Keratinocyte (primary cell): ENCODE measurements at places on chromosomes 1 and 21. TPM values are rescaled to one million over a fixed set of nuclear protein-coding genes. Genes with fewer than 3 reads are reported as not detected.

CD1C gene
- polyA plus RNA-seq = not detected in 3 replicates

RPS27 gene
- polyA plus RNA-seq = 3,237 to 6,680 TPM (median 5,112 TPM) in 3 replicates

RSPH1 gene
- 0.50 to 0.84 TPM (median 0.50 TPM) in 3 replicates for polyA plus RNA-seq

SERTAD4 gene
- 0.64 to 5.1 TPM (median 3.4 TPM) in 3 replicates for polyA plus RNA-seq

ADCY10 gene
- polyA plus RNA-seq = 0.04 to 0.10 TPM in 2 of 3 replicates, not detected in the other

GRCh38 chr1:118563981-118564951 is 379.2 kb upstream of the SPAG17 start:
- DNase-seq = no peak

- DNase-seq = no peak
Measured at GRCh38 chr1:35642471-35642955, 1.2 kb upstream of the PSMB2 start.

DNA sequence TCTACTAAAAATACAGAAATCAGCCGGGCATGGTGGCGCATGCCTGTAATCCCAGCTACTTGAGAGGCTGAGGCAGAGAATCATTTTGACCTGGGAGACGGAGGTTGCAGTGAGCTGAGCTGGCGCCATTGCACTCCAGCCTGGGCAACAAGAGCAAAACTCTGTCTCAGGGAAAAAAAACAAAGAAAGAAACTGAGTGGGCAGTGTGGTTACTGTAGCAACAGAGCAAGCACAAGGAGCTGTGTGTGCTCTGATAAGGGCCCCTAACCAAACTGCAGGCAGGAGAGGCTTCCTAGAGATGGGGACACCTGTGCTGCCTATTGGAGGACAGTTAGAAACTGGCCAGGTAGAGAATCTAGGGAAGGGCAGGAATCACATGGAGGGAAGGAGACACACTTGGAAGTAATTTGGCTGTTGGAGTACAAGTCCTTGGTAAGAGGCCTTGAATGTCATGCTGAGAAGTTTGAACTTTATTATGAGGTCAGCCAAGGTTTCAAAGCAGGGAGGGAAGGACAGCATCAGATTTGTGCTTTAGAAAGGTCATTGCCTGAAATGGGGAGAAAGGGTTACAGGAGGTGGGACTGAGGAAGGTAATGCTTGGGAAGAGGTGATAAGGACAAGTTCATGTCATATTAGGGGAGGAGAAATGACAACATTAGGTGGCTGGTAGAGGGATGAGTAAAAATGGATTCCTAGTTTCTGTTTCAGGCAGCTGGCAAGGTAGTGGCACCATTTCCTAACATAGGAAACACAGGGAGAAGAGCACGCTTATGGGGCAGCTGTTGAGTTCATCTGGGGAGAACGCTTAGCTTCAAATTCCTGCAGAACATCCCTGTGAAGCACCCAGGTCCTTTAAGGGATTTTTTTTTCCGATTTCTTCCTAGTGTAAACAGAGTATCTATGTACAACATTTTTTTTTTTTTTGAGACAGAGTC is 69.2 kb upstream of the ARTN start:
- DNase-seq = no peak

DNA sequence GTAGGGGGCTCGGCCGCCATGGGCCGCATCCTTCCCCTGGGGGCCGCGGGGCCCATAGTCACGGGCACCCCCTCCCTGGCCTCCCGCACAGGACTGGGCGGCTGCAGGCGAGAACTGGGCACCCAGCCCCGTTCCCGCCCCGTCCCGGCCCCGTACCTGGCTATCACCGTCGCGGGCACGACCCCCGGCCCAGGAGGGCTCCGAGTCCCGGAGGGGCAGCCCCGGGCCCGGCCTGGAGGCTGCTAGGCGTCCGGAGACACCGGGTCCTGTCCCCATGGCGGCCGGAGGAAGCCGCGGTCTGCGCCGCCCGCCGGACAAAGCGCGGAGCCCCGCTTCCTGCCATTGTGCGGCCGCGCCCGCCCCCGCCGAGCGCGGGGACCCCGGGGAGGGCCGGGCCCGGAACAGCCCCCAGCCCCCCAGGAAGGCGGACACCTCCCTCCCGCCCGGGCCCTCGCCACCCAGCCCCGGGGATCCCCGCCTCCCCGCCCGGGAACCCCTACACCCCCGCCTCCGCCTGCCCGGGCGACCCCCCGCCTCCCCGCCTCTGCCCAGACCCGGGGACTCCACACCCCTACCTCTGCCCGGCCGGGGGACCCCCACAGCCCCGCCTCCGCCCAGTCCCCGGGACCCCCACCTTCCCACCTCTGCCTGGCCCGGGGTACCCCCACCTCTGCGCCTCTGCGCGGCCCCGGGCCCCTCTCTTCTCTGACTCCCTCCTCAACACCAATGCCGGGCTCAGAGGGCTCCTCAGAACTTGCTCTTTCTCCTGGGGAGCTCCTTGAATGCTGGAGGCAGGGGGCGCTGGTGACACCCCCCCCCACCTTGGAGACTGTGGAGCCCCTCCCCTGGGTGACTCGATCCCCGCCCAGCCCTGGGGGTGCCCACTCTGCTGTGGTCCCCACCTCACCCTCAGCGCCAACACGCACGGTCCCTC is 6.0 kb downstream of the PLEKHG5 start:
- no peak for DNase-seq

DNA sequence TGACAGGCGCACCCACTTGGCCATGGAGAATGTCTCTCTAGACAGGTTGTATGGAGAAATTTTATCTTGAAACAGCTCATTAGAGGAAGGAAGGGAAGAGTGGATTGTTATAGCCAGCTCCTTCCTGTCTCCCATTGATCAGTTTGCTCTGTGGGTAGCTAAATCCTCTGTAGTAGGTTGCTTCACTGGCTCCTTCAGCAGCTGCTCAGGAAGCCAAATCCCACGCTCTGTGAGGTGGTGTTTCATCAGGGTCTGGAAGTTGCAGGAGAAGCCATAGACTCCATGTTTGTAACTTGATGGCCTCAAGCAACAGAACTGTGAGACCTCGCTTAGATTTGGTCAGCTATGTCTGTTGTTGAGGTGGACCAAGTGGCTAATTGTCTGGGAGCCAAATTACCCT is 6.8 kb upstream of the NFYC start:
- no peak for DNase-seq

DNA sequence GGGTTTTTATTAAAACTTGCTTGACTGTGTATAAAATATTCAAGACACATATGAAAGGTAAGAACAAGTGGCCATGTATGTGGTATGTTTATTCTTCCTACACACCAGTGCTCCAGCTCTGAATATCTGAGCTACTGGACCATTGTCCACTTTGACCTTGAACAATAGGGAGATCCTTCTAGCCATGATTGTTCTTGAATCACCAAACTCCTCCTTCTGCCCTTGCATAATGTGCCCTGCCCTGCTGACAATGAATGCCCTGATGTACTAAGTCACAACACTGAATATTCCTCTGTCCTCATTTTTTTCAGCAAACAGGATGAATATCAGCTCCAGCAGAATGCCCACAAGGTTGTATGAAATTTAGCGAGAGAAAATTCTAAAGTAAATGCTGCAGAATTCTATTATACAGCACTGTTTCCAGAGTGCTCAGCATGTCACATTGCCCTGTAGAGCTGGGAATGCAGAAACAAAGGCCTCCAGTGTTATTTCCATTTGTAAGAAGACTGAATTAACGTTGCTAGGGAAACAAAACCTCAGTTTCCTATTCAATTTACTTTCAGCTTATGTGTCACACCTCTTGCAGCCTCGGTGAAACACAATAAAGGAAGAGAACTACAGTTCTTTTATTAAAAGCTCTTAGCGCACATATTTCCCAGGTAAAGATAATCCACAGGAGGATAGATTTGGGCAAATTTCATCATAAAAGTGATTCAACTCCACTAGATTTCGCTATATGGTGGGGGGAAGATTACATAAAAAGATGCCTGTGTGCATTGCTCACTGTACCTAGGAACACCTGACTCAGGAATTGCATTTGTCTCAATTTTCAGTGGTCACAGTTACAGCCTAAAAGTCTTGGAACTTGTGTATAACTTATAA is 187.4 kb upstream of the ATP1B1 start:
- DNase-seq = no peak

DNA sequence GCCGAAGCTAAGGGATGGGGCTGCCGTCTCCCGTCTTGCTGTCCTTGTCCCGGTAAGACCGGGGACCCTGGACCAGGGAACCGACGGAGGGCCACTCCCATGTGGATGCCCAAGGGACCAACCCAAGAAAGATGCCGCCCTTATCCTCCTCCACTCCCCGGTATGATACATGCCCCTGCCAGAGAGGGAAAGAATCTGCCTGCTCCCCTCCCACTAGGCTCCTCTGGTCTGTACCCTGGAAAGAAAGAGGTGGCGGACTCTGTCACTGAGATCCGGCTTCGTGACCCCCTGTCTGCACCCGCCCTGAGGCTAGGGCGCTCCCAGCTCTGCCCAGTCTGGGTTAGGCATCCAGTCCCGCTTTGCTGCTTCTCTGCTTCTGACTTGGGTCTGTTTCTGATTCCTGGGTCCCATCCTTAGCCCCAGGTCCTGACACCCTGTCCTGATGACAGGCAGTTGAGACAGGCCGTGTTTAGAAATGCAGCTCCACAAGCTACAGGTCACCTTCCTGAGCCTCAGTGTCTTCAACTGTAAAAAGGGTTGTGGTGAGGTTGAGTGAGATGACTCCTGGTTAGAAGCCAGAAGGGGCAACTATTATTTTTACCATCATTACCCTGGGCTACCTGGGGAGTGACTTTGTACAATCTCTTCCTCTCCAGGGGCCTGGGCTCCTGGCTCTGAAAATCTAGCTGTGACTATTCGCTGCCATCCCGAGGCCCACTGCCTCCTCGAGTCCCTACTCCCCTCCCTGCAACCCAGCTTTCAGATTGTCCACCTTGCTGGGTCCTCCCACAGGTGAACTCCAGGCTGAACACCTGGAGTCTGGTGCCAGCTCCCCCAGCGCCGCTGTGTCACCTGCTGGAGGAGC is 3.7 kb downstream of the MATN1 start:
- no peak for DNase-seq

DNA sequence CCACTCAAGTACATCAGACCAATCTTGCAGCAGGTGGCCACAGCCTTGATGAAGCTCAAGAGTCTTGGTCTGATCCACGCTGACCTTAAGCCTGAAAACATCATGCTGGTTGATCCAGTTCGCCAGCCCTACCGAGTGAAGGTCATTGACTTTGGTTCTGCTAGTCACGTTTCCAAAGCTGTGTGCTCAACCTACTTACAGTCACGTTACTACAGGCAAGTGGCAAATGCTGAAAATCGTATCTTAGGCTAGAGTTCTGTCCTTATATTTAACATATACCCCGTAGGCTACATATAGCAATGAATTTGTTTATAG is 12.1 kb downstream of the HIPK1 start:
- no peak for DNase-seq

DNA sequence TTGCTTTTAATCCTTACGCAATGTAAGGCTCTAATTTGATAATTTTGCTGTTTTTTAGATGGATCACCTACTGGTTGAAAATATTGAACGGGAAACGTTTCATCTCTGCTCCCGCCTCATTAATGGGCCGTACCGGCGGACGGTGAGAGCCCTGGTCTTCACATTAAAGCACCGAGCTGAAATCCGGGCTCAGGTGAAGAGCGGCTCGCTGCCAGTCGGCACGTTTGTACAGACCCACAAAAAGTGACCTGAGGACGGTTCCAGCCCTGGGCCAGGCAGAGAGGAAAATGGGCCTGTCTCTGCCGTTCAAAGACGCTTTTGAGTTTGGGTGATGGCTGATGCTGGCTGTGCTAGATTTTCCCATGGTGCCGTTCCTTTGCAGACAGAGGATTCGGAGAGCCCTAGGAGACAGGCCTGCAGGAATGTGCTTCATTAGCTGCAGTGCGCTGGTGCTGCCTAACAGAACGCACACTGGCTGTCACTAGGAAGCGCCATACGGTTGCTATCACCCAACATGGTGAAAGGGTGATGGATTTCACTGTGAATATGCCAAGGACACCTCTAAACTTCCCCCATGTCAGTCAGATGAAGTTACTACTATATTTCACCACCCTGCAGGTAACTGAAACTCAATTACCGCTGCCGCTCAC is 42.9 kb downstream of the TCEANC2 start:
- DNase-seq = no peak

DNA sequence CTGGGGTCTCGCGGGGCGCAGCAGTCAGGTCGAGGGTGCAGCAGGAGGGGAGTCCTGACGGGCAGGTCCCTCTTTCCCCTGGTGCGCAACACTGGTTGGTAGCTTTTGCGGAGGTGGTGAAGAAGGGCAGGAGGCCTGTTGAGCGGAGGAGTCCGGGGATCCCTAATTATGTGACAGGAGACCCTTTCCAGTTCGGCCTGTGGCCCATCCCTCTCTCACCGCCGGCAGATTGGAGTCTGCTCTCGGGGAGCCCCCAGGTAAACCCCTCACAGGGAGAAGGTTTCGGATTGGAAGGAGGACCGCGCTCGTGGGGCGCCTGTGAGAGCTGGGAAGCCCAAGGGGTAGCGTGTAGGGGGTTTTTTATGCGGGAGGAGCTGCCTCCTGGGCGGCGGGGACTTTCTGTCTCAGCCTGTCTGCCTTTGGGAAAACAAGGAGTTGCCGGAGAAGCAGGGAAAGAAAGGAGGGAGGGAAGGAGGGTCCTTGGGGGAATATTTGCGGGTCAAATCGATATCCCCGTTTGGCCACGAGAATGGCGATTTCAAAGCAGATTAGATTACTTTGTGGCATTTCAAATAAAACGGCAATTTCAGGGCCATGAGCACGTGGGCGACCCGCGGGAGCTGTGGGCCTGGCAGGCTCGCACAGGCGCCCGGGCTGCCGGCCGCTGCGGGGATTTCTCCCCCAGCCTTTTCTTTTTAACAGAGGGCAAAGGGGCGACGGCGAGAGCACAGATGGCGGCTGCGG is 9.5 kb downstream of the SIM2 start:
- no peak for DNase-seq

GRCh38 chr1:3479511-3480368 is 25.3 kb downstream of the ARHGEF16 start:
- no peak for DNase-seq

- no peak for DNase-seq
Measured at GRCh38 chr1:8604041-8604945, 213.1 kb downstream of the RERE start.

GRCh38 chr1:217275655-217276398 is 355.1 kb downstream of the GPATCH2 start:
- DNase-seq = peak; percentile 15

- DNase-seq = no peak
Measured at GRCh38 chr21:34504595-34504994, 7.4 kb downstream of the KCNE1 start.

DNA sequence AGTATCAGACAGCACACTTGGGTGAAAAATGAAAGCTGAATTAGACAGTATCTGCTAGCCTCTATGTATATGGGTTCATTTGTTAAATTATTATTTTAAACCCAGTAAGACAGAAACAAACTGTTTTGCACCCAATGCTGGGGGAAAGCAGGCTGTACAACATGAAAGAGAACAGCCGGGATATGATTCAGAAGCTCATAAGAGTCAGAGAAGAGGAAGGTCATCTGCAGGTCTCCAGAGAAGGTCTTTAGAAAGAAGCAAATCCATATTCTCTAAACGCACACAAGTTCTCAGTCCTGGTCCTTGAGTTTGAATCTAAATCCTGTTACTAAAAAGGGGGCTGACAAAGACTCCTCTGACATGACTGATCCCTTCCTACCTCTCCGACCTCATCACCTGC is 155.1 kb downstream of the SIPA1L2 start:
- DNase-seq = no peak
